Suprapubic skin (tissue), 4 donors: ENCODE measurements at places on chromosomes 2 and 18. TPM values are rescaled to one million over a fixed set of nuclear protein-coding genes. Genes with fewer than 3 reads are reported as not detected.

GRCh38 chr2:196434217-196434616 lies 205.3 kb upstream of the CCDC150 start:
- no peaks in the 10 kb centered on the region for H3K36me3 ChIP-seq
- H3K4me1 ChIP-seq, result no peaks in the 10 kb centered on the region
- no peak overlapping the region for H3K4me3 ChIP-seq
- H3K27me3 ChIP-seq, result no peaks in the 10 kb centered on the region

DNA sequence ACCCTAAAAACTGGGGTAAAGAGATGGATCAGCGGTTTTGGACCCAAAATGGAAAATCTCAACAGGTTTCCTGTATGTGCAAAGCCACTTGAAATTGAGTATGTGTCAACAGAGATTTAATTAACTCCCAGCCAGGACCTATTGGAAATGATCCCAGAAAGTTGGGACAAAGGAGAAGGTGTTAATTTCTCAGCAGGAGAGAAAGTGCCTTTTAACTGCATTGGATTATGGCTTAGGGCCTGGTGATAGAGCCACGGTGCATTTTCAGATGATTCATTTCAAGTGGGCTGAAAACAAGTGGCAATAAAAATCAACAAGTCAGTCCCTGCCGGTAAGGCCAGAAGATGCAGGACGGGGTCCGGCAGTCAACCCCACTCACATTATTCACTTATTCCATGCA lies 80.2 kb upstream of the BCL11A start:
- no peaks in the 10 kb centered on the region for H3K36me3 ChIP-seq
- no peak for DNase-seq
- H3K4me1 ChIP-seq, result no peaks in the 10 kb centered on the region
- peaks cover 3% of the 10 kb centered on the region for H3K27me3 ChIP-seq
- H3K27ac ChIP-seq, result no peak overlapping the region

GRCh38 chr2:229169751-229170150 lies 101.3 kb downstream of the PID1 start:
- peaks cover 2% of the 10 kb centered on the region for H3K4me1 ChIP-seq
- H3K4me3 ChIP-seq, result no peak overlapping the region
- DNase-seq, result no peak
- no peak overlapping the region for H3K27ac ChIP-seq
- H3K36me3 ChIP-seq, result no peaks in the 10 kb centered on the region

DNA sequence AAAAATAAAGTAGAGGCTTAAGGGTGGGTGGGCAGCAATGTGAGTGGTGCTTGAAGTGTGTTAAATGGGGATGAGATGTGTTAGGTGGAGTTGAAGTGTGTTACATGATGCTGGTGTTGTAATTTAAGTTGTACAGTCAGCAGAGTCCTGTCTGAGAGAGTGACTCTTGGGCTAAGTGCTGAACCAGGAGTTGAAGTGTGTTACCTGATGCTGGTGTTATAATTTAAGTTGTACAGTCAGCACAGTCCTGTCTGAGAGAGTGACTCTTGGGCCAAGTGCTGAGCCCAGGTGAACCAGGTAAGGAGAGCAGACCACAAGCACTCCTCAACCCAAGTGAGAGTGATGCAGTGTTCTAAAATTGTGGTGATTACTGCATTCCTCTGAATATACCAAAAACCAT lies 40.6 kb downstream of the LCLAT1 start:
- peaks cover 4% of the 10 kb centered on the region for H3K4me1 ChIP-seq
- H3K27me3 ChIP-seq, result no peaks in the 10 kb centered on the region
- no peak overlapping the region for H3K4me3 ChIP-seq

DNA sequence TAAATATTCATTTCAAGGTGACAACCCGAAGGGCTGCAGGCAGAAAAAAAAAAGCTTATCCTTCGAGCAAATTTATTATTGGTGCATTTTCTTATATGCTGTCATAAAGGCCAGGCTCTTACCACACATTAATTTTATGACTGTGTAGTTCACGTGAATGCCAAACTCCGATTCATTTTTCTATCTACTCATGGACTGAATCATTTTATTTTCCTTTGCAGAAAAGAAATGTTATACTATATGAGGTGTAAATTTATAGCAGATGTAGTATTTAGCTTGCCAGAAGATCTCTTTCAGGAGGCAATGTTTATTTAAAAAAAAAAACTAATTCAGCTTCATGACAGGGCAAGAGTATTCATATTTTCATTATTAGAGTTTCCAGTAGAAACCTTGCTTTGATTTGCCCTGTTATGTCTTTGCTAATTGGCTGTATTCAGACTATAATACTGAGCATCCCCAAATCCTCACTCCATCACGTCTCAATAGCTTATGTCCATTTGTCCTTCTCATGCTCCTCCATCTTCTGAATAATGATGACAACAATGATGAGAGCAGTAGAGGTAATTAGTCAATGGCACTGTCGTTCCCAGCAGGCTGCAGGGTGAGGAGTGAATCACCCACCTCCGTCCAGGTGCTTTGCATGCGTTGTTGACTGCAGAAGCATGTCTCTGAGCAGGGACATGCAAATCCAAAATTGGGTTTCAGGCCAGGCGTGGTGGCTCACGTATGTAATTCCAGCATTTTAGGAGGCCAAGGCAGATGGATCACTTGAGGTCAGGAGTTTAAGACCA lies 101.1 kb upstream of the RAB12 start:
- H3K27ac ChIP-seq, result no peak overlapping the region
- no peak overlapping the region for H3K4me3 ChIP-seq
- DNase-seq, result no peak
- H3K4me1 ChIP-seq, result no peaks in the 10 kb centered on the region
- H3K36me3 ChIP-seq, result no peaks in the 10 kb centered on the region

Gene SEMA4C
- total RNA-seq, result 27.4 TPM

Gene FASTKD1
- total RNA-seq, result 13.4 TPM

Gene BOLL
- not detected for total RNA-seq
